ENCODE measurements at places on chromosomes 6 and 20. TPM values are rescaled to one million over a fixed set of nuclear protein-coding genes. Genes with fewer than 3 reads are reported as not detected.

- no peak for DNase-seq
Observed at GRCh38 chr6:23446469-23446967, 679.5 kb upstream of the NRSN1 start.

The NNAT gene
- total RNA-seq, result 87.4 TPM

The TPMT gene
- 8.2 TPM for total RNA-seq

GRCh38 chr6:132812756-132813172 lies 1.6 kb upstream of the RPS12 start:
- DNase-seq, result no peak

GRCh38 chr20:10540636-10541493 lies 105.8 kb downstream of the SLX4IP start:
- no peak for DNase-seq

DNA sequence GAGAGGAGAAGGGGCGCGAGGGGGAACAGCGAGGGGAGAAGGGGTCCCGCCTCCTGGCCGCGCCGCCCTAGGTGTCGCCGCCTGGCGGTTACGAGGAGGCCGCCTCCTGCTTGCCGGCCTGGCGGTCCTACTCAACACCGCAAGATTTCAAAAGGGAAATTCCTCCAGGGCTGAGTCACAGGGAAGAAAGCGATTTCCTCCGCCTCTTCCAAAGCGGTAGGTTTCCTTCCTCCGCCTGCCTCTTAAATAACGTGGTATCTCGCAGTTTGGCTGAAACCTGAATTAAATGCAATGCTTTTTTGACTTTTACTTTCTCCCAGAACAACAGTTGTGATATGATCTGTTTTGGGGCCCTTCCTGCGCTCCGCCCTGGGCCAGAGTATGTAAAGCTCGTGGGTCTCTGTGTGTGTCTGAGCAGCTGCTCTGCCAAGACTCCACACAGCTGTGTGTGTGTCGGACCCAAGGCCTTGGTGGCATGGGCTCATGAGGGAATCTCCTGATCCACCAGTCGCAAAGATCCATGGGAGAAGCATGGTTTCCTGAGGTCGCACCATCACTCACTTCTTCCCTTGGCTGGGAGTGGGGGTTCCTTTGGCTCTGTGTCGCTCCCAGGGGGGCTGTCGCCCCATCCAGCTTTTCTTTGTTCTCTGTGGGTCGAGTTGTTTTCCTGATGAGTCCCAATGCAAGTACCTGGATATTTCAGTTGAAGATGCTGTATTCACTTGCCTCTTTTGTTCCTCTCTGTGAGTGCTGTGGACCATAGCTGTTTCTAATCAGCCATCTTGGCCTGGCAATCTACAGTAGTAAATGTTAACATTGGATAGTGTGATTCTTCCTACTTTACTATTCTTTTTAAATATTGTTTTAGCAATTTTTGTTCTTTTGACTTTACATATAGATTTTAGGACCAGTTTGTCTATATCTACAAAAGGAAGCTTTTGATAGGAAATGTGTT lies 31.6 kb upstream of the NOTCH4 start:
- peak; percentile 56 for DNase-seq

- DNase-seq, result no peak
Observed at GRCh38 chr20:52049001-52049731, 142.4 kb downstream of the ZFP64 start.

DNA sequence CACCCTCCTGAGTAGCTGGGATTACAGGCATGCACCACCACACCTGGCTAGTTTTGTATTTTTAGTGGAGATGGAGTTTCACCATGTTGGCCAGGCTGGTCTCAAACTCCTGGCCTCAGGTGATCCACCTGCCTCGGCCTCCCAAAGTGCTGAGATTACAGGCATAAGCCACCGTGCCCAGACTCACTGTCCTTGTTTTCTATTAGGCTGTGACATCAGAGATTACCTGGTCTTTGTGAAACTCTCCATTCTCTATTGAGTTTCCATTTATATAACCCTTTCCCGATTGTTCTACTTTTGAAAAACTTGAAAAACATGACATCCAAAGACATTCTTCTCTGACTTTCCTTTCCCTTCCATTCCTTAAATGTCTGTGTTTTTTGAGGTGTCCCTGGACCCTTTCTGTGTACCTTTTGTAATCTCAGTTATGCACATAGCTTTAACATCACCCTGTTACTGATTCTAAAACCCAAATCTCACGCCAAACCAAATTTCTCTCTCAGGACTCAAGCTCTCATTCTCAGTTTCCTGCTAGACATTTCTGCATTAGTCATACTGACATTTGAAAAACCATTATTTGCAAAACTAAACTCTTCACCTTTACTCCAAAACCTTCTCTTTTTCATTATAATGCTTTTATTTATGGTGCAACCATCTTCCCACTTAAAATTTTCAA lies 137.0 kb downstream of the KHDC1L start:
- DNase-seq, result no peak

GRCh38 chr20:63318391-63319163 lies 25.6 kb downstream of the COL20A1 start:
- no peak for DNase-seq

- no peak for DNase-seq
Observed at GRCh38 chr6:29201966-29202365, 31.3 kb downstream of the OR2J2 start.

GRCh38 chr20:44961870-44962267 lies 1.7 kb upstream of the TOMM34 start:
- no peak for DNase-seq
